ENCODE measurements at places on chromosomes 2 and 18. TPM values are rescaled to one million over a fixed set of nuclear protein-coding genes. Genes with fewer than 3 reads are reported as not detected.

- peak within 1 kb of the TSS; percentile 89 for H3K4me3 ChIP-seq
- peak within 1 kb of the TSS; percentile 96 for H3K27ac ChIP-seq
- peaks cover 22% of the 10 kb centered on the region for H3K4me1 ChIP-seq
- no peaks in the 10 kb centered on the region for H3K27me3 ChIP-seq
Measured at GRCh38 chr2:62195421-62196277, at the start of gene B3GNT2. Gene B3GNT2, plus strand, starts transcription at chr2:62196115. Its CDS starts 26,106 bp downstream, at chr2:62222221.

DNA sequence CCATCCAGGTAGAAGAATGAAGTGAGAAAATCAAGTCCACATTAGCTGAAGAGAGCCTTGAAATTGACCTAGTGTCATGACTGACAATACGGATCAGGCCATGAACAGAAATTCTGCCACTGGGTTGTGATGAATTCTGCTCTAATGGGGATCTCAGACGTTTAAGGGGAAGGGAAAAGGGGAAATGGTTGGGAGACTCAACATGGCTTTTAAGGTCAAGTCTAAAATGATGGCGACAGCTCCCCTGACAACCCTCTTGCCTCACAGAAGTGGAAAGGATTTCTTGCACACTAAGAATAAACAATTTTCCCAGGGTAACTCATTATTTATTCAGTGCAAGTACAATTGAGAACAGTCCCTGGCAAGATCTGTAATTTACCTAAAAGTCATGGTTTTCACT, 302.5 kb upstream of the ACVR2A start:
- H3K36me3 ChIP-seq, result no peaks in the 10 kb centered on the region
- DNase-seq, result no peak
- no peak overlapping the region for H3K27ac ChIP-seq
- H3K27me3 ChIP-seq, result no peaks in the 10 kb centered on the region

DNA sequence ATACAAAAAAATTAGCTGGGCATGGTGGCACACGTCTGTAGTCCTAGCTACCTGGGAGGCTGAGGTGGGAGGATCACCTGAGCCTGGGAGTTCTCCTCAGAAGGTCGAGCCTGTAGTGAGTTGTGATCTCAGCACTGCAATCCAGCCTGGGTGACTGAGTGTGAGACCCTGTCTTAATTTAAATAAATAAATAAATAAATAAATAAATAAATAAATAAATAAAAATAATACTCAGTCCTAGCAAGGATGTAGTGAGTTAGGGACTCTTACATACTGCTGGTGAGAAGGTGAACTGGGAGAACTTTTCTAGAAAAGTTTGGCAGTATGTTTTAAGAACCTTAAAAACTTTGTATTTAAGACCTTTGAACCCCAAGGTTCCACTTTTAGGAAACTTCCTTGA, 230.0 kb downstream of the CLIP4 start:
- H3K36me3 ChIP-seq, result no peaks in the 10 kb centered on the region
- H3K27ac ChIP-seq, result no peak overlapping the region
- no peaks in the 10 kb centered on the region for H3K4me1 ChIP-seq
- no peak for DNase-seq
- H3K27me3 ChIP-seq, result peaks cover 9% of the 10 kb centered on the region
- H3K4me3 ChIP-seq, result no peak overlapping the region

DNA sequence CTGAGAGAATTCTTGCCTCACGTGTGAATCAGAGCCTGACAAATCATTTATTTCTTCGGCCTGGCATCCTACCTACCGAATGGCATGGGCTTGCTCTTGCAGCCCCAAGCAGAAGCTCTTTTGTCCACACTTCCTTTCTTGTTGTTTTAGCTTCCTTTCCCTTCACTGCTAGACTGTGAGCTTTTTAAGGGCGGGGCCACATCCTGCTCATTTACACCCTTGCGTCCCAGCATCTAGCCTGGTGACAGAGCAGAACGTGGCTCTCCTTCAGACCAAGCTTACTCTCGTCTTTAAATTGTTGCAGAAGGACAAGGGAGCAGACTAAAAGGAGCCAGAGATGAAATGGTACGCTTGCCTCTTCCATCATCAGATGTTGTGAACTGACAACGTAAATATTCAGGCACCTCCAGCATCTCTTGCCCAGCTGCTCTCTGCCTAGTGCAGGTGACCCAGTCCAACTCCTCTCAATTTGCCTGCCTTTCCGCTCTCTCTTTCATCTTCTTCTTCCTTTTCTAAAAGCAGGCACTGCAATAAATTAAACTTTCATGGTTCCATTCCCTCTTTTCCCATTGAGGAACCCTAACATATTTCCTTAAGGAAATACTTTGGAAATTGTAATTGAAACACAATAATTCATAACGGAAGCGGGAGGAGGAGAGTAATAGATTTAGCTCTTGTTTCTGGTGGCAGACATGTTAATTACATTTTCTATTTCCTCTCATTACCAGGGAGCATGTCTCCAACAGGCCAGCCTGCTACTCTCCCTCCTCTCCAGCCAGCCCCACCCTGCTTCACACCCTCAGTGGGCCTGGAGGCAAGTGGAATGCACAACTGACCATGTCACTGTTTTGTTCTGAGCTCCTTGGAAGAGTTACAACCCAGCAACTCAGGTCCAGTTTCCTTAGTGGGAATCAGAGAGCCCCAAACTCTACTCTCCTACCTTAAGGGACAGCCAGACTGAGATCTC, 228.1 kb upstream of the TRIB2 start:
- H3K4me3 ChIP-seq, result no peak overlapping the region
- H3K27me3 ChIP-seq, result no peaks in the 10 kb centered on the region
- peaks cover 3% of the 10 kb centered on the region for H3K36me3 ChIP-seq
- H3K27ac ChIP-seq, result peak overlapping the region; percentile 54
- no peak for DNase-seq
- peaks cover 60% of the 10 kb centered on the region for H3K4me1 ChIP-seq

The RAB6D gene
- not detected for total RNA-seq

The FAM161A gene
- total RNA-seq, result 6.0 TPM
